ENCODE measurements at places on chromosomes 13 and 19. TPM values are rescaled to one million over a fixed set of nuclear protein-coding genes. Genes with fewer than 3 reads are reported as not detected.

Gene C13orf42
- not detected for total RNA-seq

Gene HIPK4
- total RNA-seq = 0.49 TPM

Gene TMEM238
- 0.16 TPM for total RNA-seq

Gene CRB3
- total RNA-seq = not detected

Gene IRGC
- total RNA-seq = not detected

Gene NANOS2
- total RNA-seq = not detected

Gene ZNF221
- 13.1 TPM for total RNA-seq

Gene POSTN
- total RNA-seq = 26.4 TPM

Gene NLRP4
- total RNA-seq = not detected

Gene CGB8
- not detected for total RNA-seq

Gene UHRF1
- total RNA-seq = 13.7 TPM

Gene PODNL1
- 7.2 TPM for total RNA-seq

Gene CERS1
- total RNA-seq = 0.65 TPM

Gene TMEM190
- not detected for total RNA-seq

Gene WBP4
- total RNA-seq = 8.4 TPM

Gene ATP8B3
- total RNA-seq = 1.8 TPM

Gene CFAP97D2
- not detected for total RNA-seq

Gene FFAR3
- not detected for total RNA-seq

Gene NKPD1
- not detected for total RNA-seq

Gene RUBCNL
- total RNA-seq = 7.0 TPM

Gene PSG11
- not detected for total RNA-seq

Gene REEP6
- 1.8 TPM for total RNA-seq

Gene PRODH2
- total RNA-seq = not detected

Gene DIRAS1
- total RNA-seq = 2.8 TPM

Gene SSC5D
- total RNA-seq = 60.0 TPM

Gene CRLF1
- total RNA-seq = 0.49 TPM

Gene EBI3
- not detected for total RNA-seq

Gene ADM5
- 0.36 TPM for total RNA-seq

Gene SBSN
- total RNA-seq = 0.65 TPM

Gene CEACAM5
- total RNA-seq = not detected

Gene FSD1
- 5.7 TPM for total RNA-seq

Gene TMIGD2
- 0.36 TPM for total RNA-seq

Gene LAIR2
- total RNA-seq = not detected

Gene FUT3
- not detected for total RNA-seq

Gene RASAL3
- total RNA-seq = not detected

Gene ZNF728
- total RNA-seq = 0.49 TPM

Gene ZNF90
- 1.1 TPM for total RNA-seq

Gene ZNF772
- total RNA-seq = 23.2 TPM

Gene SRRM5
- not detected for total RNA-seq

Gene WDR87
- total RNA-seq = under 0.01 TPM

Gene ZNF625
- total RNA-seq = 9.4 TPM

Gene RNF225
- 0.32 TPM for total RNA-seq

Gene GPALPP1
- 26.4 TPM for total RNA-seq

Gene SLAIN1
- total RNA-seq = not detected

Gene AP1M2
- not detected for total RNA-seq

Gene LYPD3
- total RNA-seq = 0.36 TPM

Gene FXYD5
- 53.2 TPM for total RNA-seq

Gene FXYD1
- 2.1 TPM for total RNA-seq

Gene GPR12
- total RNA-seq = not detected

Gene FFAR2
- total RNA-seq = not detected

Gene RDH8
- total RNA-seq = not detected

Gene TMEM38A
- 0.97 TPM for total RNA-seq

Gene SHANK1
- total RNA-seq = 14.0 TPM

Gene ILF3
- total RNA-seq = 112 TPM

Gene IZUMO2
- not detected for total RNA-seq

Gene ZNF506
- 14.7 TPM for total RNA-seq

Measured in hair follicle dermal papilla cell (primary cell).